D721Med (cell line): ENCODE measurements at places on chromosomes 7 and 10.

DNA sequence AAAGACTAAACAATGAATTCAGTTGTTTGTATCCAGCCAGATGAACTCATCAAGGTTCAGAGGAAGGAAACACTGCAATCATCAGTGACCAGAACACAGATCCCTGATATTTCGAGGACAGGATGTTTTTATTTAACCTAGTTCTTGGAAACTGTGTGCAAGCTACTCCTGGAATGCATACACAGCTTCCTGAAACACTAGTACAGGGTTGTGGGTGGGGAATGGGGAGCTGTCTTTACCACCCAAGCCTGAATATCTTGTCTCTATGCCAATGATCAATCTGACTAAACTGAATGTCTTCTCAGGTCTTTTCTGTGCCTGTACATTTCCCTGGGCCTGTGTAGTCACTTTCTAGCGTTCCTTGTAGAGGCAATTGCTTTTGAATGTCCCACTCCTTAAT, 374.6 kb downstream of the CALN1 start:
- DNase-seq = no peak

- no peak for DNase-seq
These were observed 273.3 kb upstream of the LRGUK start for GRCh38 chr7:133853706-133854276.

GRCh38 chr10:98646998-98647917, 200.5 kb upstream of the HPS1 start:
- DNase-seq = no peak

DNA sequence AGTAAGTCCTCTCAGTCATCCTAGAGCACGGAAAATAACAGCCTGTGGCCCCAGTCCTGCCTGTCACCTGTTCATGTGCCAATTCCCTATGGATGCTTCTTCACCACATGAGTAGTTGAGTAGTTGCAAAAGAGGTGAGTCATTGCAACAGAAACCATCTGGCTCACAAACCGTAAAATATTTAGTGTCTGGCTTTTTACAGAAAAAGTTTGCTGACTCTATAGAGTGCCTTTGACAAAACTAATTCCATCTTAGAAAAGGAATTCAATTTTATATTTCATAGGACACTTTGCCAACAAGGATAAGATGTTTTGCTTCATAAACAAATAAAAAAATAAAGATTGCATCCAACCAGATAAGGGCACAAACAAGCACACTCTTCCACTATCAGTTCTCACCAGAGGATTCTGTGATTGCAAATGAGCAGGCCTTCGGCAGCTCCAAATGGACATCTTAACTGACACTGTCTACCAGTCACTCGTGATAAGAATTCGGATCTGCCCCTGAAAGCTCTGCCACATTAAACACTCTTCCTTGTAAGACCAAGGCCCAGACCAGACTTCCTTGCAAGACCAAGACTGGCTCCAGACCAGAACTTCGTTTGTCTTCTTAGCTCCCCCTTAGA, 242.7 kb upstream of the SEMA3C start:
- no peak for DNase-seq

DNA sequence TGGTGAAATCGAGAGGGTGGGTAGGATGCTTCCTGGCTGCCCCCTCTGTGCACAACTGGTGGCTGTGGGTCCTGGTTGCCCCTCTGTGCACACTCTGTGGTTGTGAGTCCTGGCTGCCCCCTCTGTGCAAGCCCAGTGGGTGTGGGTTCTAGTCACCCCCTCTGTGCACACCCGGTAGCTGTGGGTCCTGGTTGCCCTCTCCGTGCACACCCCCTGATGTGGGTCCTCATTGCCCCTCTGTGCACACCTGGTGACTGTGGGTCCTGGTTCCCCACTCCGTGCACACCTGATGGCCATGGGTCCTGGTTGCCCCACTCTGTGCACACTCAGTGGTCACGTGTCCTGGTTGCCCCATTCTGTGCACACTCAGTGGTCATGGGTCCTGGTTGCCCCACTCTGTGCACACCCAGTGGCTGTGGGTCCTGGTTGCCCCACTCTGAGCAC, 20.3 kb upstream of the RET start:
- DNase-seq = no peak

GRCh38 chr10:75956624-75957023, 525.2 kb downstream of the LRMDA start:
- no peak for DNase-seq

GRCh38 chr10:105579112-105579511, 938.0 kb downstream of the SORCS3 start:
- no peak for DNase-seq

DNA sequence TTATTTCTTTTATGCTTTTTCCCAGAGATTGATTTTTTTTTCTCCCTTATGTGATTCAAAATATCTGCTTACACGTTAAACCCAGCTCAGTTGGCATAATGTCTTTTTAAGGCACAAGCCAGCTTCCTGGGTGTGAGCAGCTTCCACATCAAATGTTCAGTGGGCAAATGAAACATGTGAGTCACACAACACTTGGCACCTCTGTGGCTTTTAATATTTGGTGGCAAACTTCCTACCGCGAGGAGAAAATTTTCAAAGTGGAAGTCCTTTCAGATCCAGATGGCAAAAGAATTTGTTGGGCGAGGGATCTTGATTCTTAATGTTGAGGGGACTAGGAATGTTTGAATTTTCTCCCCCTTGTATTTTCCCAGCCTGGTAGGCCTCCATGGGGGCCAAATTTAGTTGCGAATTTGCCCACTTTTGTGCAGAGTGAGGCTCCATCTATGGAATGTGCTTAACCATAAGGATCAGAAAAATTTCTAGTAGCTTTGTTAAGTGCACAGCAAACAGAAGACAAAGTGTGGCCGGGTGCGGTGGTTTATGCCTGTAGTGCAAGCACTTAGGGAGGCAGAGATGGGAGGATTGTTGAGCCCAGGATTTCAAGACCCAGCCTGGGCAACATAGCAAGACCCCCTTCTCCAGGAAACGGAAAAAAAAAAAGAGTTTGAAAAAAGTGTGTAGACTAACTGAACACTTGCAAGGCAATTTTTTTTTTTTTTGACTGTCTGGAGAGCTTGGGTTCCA, 31.0 kb downstream of the CUX1 start:
- DNase-seq = no peak

- no peak for DNase-seq
These were observed 48.7 kb downstream of the DOCK1 start for GRCh38 chr10:126953886-126954285.

GRCh38 chr10:123097039-123097438, 38.7 kb upstream of the HMX3 start:
- no peak for DNase-seq

GRCh38 chr10:50541921-50542320, 81.8 kb downstream of the SGMS1 start:
- DNase-seq = no peak

- no peak for DNase-seq
These were observed 481.0 kb downstream of the TNS3 start for GRCh38 chr7:47100817-47101435.

- no peak for DNase-seq
These were observed 358.2 kb upstream of the MEOX2 start for GRCh38 chr7:16044645-16045044.

- no peak for DNase-seq
These were observed 7.8 kb upstream of the HGF start for GRCh38 chr7:81777697-81778096.

DNA sequence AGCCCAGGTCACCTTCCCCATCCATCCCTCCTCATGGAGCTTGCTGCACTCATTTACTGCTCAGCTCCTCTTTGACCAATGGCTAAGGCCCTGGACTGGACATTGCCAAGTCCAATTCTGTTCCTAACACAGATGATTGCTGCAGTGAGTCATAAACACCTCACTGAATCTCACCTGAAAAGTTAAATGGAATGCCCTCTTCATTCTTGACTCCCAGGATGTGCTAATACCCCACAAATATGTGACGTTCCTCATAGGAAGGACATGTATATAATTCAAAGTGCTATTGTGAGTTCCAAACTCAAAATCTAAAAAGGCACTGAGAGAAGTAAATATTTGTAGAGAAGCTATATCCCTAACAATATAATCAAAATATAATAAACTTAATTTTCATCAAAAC, 73.5 kb upstream of the DLX6 start:
- DNase-seq = no peak

DNA sequence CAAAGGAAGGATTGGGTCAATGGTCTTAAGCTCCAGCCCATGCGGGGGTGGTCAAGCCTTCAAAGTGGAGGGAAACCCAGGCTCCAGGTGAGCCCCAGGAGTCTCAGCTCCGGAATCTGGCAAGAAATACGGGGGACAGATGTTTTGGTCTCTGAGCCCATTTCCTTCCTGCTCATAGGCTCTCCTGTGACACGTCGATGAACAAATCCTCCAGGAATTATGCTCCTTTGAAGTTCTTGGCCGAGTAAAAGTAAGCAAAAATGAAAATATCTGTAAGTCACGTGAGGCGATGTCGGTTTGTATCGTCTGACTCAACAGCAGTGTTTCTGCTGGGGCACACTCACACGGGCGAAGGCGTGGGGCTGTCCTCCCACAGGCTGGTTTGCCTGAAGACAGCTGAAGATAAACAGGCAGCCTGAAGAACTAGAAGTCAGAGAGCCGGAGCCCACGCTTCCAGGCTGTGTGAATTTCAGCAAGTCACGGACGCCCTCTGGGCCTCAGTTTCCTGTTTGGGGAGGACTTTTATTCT, 52.6 kb upstream of the SMNDC1 start:
- DNase-seq = no peak

- no peak for DNase-seq
These were observed 61.9 kb downstream of the MCU start for GRCh38 chr10:72753760-72754231.

DNA sequence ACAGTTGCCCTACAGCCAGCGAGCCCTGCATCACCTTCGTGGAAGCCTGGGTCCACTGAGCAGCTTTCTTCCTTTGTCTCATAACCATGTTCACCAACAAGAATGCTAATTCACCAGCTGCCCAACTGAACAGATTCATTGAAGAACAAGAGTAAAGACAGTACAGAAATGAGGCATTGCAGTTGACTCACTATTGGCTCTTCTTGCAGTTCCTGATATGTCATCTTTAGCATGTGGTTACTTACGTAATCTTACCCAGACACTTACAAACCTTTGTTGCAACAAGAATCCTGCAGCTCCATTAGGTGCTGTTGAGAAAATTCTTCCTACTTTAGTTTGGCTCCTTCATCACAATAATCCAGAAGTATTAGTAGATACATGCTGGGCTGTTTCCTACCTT, 174.0 kb upstream of the TPK1 start:
- no peak for DNase-seq

GRCh38 chr10:15309221-15309620, 61.9 kb downstream of the FAM171A1 start:
- DNase-seq = no peak

GRCh38 chr7:149866779-149867447, 6.9 kb upstream of the ATP6V0E2 start:
- DNase-seq = no peak

- no peak for DNase-seq
These were observed 31.9 kb downstream of the ADCY1 start for GRCh38 chr7:45606050-45606449.

DNA sequence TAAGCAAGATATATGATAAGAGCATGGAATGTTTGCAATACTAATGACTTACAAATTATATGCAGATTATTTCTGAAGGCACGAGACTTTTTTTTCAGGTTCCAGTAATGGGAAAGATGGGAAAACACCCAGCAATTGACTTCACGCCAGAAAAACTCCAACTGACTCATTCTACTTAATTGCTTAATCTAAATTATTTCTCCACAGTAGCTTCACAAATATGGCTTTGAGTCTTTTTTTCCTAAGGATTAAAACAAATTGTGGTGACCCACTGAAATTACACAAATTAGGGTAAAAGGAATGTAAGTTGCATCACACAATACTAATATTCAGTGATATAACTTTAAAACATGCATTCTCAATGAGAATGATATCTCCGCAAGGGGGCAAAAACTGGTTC, 138.7 kb downstream of the GNAI1 start:
- no peak for DNase-seq

DNA sequence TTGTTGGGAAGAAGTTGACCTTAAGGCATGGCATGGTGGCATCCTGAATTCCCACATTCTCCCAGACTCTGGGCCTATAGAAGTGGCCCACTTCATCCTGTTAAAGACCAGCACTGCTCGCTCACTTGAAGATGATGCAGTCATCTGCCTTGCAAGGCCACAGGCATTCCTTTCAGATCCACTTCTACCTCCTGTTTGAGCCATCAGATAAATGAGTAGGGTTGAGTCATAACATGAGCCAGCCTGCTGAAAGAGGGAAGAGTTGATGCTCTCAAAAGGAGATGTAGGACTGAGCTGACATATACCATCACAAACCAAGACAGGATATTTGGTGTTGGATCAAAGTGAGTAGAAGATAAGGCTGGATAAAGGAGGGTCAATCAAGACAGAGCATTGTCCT, 1.5 kb upstream of the EBLN1 start:
- DNase-seq = no peak

- no peak for DNase-seq
These were observed 41.6 kb upstream of the FAM20C start for GRCh38 chr7:150811-151221.

- DNase-seq = no peak
These were observed 122.7 kb downstream of the SFMBT2 start for GRCh38 chr10:7288060-7288690.
